ENCODE measurements at places on chromosomes 1 and 21.

GRCh38 chr1:44401256-44402228 lies 3.5 kb upstream of the RNF220 start:
- no peak for DNase-seq

DNA sequence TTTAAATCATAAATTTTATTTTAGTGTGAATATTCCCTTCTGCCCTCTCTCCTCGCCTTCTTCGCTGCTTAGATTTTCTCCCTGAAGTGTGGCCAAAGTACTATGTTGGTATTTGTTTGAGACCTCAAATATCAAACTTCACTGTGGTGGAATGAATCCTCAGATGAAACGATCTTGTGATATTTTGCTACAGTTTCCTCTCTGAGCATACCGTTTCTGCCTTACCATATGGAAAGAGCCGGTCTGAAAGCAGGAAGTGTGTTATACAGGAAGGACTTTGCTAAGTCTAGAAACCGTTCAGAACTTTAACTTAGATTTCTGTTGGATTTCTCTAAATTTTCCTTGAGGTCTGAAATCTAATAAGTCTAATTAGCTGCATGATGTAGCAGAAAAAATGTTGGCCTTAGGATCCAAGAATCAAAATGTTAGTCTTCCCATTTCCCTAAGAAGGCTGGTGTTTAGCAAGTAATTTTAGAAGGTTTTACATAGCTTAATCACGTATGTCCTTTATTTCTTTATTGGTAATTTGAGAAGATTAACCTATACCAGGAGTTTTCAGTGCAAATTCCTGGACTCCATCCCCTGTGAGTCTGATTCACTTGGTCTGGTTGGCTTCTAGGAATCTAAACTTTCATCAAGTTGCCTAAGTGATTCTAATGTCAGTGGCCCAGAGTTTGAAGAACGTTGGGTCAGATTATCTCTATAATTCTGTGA lies 30.7 kb downstream of the SDCCAG8 start:
- peak; percentile 9 for DNase-seq

GRCh38 chr21:30153697-30154340 lies 12.8 kb downstream of the CLDN17 start:
- no peak for DNase-seq

DNA sequence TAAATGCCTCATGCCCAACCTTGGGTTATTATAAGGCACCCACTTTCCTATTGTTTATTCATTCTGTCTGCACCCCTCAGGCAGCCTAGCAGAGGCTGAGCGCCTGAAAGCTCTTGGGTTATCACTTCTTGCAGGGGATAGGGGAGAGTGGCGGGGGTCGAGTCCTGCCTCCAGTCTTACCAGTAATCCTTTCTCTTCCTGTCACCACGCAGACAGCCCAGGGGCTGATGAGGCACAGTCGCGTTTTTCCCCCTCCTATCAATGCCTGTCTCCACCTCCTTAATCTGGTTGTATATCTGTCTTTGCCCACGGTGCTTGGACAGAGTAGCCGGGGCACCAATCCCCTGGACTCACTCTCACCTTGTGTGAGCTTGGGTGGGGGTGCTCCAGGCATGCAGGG lies 733.1 kb downstream of the MATN1 start:
- no peak for DNase-seq

GRCh38 chr1:212104586-212105325 lies 69.2 kb downstream of the DTL start:
- DNase-seq = no peak

- no peak for DNase-seq
Measured at GRCh38 chr1:121517586-121518230, 332.9 kb downstream of the SRGAP2C start.

DNA sequence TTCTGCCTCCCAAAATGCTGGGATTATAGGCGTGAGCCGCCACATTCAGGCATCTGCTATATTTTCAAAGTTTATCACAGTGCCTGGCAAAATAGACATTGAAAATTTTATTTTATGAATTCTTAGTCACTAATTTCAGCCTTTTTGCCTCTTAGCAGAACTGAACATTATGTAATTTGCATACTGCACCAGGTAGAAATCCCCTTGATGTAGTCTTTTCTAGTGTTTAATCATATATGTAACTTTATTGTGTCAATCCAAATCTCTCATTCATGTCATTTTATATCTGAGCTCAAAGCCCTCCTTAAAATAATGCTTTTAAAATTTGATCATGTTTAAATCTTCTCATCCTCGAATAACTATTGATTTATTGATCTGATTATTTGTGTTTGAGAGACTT lies 19.2 kb downstream of the WDTC1 start:
- DNase-seq = no peak

DNA sequence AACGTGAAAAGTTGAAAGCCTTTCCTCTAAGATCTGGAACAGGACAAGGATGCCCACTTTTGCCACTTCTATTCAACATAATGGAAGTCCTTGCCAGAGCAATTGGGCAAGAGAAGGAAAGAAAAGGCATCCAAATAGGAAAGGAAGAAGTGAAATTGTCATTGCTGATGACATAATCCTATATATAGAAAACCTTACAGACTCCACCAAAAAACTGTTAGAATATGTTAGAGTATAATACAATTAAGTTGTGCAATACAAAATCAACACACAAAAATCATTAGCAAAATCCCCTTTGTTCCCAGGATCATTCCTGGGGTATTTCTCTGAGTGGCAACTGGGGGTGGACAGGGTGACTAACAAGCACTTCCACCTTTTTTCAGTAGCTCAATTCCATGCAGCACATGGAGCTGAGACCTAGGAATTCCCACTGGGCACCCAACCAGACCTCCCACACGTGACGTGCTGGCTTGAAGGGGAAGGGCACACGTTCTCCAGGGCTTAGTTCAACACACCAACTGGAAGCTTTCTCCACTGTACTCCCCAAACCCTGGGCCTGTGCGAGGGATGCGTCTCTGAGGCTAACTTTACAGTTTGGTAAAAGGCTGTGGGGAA lies 9.6 kb downstream of the STUM start:
- no peak for DNase-seq

DNA sequence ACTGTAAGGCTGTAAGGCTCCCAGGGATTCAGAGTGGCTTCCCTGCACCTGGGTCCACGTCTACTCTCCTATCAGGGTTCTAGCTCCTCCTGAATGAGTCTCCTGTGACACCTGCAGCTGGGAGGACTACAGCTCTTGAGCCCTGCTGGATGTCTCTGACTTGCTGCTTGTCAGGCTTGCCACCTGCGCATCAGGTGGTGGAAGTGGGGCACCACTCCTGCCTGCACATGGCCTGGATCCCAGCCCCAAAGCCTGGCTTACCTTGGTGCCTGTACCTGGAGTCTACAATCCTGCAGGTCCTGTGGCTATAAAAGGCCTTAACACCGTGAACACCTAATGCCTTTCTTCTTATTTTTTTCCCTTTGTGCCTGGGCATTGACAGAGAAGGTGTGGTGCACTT lies 82.2 kb downstream of the FAM78B start:
- no peak for DNase-seq

- no peak for DNase-seq
Measured at GRCh38 chr1:32474954-32475353, 10.1 kb downstream of the ZBTB8B start.

- DNase-seq = no peak
Measured at GRCh38 chr1:243561588-243562319, 288.3 kb downstream of the AKT3 start.

- no peak for DNase-seq
Measured at GRCh38 chr1:52707927-52708655, 9.9 kb upstream of the COA7 start.

- DNase-seq = no peak
Measured at GRCh38 chr1:173454966-173455524, 22.1 kb upstream of the PRDX6 start.

GRCh38 chr21:15005391-15005790 lies 59.4 kb downstream of the NRIP1 start:
- DNase-seq = peak; percentile 26

- DNase-seq = no peak
Measured at GRCh38 chr1:107991371-107992066, 26.5 kb upstream of the VAV3 start.

DNA sequence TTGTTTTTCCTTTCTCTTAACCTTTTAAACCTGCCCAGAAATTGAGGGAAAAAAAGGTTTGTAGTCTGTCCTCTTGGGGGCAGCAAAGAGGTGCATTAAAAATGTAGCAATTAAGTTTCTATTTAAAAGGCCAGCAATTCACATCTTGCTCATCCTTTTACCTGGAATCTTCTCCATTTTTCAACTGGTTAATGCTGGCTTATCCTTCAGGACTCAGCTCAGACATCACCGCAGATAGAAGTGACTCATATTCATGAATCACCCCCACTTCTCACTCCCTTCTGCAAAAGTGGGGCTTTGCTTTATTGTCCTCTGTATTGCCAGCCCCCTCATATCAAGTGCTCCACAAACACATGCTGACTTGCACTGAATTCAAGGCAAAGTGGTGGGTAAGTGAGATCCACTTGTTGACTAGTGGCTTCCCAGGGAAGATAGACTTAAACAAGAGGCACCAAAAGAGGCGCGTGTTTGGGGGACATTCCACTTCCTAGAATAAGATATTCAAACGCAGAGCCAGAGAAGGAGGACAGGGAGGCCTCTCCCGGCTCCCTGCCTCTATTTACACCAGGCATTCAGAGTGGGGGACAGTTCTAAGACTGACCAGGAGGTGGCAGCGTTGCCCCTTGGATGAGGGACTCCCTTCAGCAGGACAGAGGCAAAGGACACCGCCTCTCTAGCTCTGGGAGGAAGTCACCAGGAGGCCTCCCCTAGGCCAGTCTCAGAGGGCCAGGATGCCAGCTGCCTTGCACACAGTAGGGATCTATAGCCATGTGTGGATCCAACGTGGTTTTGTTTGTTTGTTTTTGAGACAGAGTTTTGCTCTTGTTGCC lies 23.2 kb upstream of the ZNF648 start:
- DNase-seq = peak; percentile 86

- no peak for DNase-seq
Measured at GRCh38 chr1:47508702-47509431, 71.0 kb downstream of the FOXD2 start.

GRCh38 chr21:39647476-39647875 lies 34.7 kb downstream of the B3GALT5 start:
- DNase-seq = no peak

DNA sequence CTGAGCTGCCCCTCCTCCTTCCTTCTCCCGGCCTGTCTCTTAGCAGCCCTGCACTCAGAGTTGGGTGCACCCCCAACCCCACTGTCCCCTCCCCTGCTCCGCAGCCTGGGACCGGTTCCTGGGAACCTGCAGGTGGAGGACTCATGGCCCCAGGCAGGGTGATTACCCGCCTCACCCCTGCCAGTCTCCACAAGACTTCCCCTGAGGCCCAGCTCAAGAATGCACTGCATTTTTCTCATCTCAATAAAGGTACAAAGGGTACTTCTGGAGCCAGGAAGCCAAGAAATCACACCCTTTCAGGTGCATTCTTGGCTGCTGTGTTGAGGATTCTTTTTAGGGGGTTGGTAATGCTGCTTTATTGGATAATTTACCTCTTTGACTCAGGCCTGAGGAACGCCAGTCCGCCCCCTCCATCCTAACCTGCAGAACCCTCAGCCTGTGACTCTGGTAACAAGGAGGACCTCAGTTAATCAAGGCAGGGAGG lies 126.3 kb upstream of the TMPRSS2 start:
- DNase-seq = no peak

- no peak for DNase-seq
Measured at GRCh38 chr21:45329261-45330074, 41.8 kb upstream of the POFUT2 start.

DNA sequence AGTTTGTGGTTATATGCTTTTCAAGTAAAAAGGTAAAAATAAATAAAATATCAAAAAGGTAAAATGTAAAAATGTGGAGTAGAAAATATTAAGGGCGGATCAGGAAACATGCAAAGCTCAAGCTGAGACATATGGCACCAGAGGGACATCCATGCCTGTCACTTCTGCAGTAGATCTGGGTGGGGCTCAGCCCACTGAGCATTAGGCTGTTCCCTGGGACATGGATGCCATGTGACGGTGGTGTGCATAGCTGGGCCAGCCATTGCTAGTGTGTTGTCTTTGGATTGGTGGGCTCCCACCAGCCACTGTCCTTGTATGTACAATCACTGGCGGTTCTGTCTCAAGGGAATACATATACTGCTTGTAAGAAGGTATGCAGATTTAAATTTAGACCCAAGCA lies 3.0 kb downstream of the TTC13 start:
- DNase-seq = no peak

GRCh38 chr1:172882791-172883386 lies 167.9 kb downstream of the TNFSF18 start:
- DNase-seq = no peak

DNA sequence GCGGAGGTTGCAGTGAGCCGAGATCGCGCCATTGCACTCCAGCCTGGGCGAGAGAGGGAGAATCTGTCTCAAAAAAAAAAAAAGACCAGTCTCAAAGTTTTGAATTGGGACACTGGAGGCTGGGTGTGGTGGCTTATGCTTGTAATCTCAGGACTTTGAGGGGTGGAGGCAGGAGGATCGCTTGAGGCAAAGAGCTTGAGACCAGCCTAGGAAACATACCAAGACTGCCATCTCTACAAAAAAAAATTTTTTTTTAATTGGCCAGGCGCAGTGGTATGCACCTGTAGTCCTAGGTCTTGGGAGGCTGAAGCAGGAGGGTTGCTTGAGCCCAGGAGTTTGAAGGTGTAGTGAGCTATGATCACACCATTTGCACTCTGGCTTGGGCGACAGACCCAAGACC lies 3.9 kb downstream of the ZBTB8B start:
- no peak for DNase-seq

DNA sequence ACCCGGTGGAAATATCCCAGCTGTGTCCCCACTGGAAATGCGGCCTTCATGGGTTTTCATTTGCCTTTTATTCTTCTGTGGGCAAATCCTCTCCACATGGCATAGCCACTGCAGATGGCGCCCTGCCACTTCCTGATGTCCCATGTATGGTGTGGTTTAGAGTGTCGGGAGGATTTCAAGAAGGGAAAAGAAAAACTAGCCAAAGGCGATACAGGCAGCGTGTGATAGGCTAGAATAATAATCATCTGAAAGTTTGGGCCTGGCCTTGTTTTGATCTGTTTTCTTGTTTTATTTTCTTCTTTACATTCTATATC lies 123.6 kb downstream of the PEX14 start:
- no peak for DNase-seq

GRCh38 chr1:208180421-208180820 lies 63.8 kb downstream of the PLXNA2 start:
- DNase-seq = no peak

Data from CD4-positive, alpha-beta T cell treated with Interleukin-17A for 4 hours (primary cell).